ENCODE measurements at places on chromosomes 6 and 20.

- no peak for DNase-seq
These were observed 41.6 kb downstream of the LYRM4 start for GRCh38 chr6:5219011-5219691.

DNA sequence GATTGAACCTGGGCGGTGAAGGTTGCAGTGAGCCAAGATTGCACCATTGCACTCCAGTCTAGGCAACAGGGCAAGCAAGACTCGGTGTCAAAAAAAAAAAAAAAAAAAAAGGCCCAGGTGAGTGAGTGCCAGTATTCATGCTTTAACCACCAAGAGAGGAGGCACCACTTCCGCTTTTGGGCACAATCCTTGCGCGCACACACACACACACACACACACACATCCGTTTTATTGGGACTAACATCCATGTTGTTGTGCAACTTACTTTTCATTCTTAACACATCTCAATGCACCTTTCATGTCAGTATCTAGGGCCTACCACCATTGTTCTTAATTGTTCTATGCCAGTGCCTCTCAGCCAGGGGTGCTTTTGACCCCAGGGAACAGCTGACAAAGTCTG, 263.0 kb downstream of the CDC5L start:
- DNase-seq = no peak

GRCh38 chr6:3026791-3027626, 27.3 kb downstream of the NQO2 start:
- DNase-seq = no peak

GRCh38 chr6:154386848-154387717, 30.5 kb upstream of the IPCEF1 start:
- peak; percentile 91 for DNase-seq

DNA sequence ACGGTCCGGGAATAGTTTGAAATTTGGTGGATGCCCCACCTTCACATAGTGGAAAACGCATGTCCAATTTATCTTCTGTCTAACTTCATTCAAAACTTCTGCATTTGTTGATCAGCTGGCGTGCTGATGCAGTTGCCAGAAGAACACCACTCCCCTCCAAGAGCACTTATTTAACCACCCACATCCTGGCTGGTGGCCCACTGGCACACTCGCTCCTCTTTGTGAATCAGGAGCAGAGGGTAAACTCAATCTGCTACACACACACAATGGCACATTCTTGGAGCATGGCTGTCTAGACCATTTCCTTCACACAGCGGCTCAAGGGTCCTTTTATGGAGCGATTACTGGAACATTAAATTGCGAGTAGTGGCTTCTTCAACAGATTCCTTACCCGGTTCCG, 55.1 kb upstream of the CEP162 start:
- peak; percentile 74 for DNase-seq

DNA sequence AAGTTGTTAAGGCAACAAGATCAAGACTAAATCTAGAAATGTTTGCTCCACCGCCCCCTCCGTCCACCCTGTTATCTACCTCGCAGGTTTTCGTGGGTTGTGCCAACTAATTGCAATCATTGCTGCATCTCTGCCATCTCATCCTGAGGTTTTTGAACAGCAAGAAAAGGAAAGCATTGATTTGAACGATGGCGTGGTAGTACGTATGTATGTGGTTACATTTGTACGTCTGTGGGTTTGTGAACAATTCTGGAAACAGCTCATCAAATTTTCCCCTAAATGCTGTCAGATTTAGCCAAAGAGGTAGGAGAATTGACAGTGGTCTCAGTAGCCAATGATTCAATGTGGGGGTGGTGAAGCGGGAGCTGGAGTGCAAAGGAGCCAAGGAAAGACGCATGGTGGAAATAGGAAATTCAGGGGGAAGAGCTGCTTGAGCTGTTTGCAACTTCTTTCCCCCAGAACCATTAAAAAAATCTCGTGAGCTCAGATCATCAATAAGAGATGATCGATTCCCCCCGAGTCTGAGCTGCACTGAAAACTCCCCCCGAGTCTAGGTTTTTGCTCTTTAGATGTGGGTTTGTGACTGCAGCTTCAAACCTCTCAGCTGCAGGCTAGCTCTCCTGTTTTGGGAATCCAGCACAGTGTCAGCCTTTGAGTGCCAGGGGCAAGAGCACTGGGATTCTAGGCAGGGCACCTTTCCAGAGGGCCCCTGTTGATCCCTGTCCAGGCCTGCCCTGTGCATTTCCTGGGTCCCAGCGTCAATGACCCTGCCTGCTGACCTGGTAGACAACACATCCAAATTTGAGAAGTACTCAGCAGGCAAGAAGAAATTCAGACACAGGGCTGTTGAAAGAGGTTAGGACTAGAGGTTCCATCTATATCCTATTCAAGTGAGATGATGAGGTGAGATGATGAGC, 72.6 kb upstream of the LY86 start:
- no peak for DNase-seq

DNA sequence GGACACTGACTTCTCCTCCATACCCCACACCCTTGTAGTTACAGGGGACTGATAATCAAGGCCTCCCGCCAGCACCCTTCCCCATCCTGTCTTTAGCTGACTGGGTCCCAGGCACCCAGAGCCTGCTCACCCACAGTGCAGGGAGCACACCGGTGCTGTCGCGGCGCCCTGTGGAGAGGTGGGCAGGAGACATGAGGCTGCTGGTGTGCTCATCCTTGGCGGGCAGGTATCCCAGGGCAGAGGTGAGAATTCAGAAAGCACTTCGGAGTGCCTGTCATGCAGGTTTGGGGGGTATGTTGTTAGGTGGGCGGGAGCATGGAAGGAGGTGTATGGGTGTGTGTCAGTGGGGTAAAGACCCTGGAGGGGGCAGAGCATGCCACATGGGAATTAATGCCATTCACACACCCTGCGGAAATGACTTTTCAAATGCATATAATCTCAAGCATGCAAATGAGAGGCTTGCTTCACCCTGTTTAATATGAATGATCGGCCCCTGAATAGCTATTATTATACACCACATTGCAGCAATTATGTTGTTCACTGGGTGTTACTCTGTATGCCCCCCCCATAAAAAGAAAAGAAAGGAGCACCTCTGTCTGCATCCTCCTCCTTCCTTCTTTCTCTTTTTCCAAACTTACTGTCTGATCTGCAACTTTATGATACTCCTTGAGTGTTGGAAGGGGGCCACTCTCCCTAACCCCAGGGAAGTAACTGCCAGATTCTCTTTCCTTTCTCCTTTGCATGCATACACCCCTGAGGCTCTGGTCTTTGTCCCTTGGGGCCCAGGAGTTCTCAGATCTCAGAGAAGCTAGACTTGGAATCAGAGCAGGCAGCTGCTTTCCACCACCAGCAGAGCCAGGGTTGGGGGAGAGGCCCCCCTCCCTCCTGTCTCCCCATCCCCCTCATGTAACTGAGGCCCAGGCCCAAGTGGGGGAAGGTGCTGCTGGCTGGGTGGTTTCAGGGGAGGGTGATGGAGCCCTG, 16.0 kb downstream of the FOXP4 start:
- no peak for DNase-seq

- DNase-seq = no peak
These were observed 20.8 kb upstream of the SLCO4A1 start for GRCh38 chr20:62621251-62622110.

DNA sequence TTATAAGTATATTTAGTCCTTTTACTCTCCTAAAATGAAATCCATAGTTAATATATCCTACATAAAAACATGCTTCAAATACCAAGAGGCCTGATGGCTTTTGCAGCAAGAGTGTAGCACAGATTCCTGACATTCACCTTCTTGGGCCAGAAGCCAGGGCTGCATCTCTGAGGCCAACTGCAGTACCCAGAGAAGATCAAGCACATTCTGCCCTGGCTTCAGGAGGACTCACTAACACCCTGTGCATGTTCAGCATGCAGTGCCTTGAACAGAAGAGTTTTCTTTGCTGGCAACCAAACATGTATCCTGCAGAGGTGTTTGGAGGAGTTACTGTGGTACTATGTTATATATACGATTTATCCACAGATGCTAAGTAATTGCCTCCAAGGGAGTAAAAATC, 90.3 kb downstream of the FHL5 start:
- DNase-seq = no peak

- DNase-seq = no peak
These were observed 188.4 kb downstream of the TRDN start for GRCh38 chr6:123448306-123448884.

- DNase-seq = no peak
These were observed 24.2 kb upstream of the SNX9 start for GRCh38 chr6:157798851-157799250.

- no peak for DNase-seq
These were observed 70.0 kb upstream of the TOP1 start for GRCh38 chr20:40958598-40958997.

GRCh38 chr20:50916257-50916656, 15.0 kb downstream of the ADNP start:
- DNase-seq = peak; percentile 26

- DNase-seq = peak; percentile 25
These were observed 639 bp upstream of the RCAN2 start for GRCh38 chr6:46491628-46492547.

DNA sequence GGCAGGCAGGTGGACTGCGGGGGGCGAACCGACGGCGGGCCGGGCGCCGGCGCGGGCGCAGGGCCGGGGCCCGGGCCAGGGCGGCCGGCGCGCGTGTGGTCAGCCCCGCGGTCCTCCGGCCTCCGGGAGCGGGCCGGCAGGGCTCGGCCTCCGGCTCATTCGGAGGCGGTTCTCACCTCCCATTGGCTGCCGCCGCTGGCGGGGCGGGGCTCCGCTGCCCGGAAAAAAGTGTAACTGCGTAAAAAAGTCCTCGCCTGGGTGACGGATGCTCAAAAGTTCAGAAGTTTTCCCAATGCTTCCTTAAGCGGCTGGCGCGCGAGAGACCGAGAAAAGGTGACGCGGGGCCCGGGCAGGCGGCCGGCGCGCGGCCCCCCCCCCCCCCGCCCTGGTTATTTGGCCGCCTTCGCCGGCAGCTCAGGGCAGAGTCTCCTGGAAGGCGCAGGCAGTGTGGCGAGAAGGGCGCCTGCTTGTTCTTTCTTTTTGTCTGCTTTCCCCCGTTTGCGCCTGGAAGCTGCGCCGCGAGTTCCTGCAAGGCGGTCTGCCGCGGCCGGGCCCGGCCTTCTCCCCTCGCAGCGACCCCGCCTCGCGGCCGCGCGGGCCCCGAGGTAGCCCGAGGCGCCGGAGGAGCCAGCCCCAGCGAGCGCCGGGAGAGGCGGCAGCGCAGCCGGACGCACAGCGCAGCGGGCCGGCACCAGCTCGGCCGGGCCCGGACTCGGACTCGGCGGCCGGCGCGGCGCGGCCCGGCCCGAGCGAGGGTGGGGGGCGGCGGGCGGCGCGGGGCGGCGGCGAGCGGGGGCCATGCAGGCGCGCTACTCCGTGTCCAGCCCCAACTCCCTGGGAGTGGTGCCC, at the start of gene FOXC1:
Gene FOXC1, plus strand, starts transcription at position 268 of the 849 bp plus-strand sequence. Its CDS starts 531 bp downstream, at position 799.
- peak; percentile 92 for DNase-seq

DNA sequence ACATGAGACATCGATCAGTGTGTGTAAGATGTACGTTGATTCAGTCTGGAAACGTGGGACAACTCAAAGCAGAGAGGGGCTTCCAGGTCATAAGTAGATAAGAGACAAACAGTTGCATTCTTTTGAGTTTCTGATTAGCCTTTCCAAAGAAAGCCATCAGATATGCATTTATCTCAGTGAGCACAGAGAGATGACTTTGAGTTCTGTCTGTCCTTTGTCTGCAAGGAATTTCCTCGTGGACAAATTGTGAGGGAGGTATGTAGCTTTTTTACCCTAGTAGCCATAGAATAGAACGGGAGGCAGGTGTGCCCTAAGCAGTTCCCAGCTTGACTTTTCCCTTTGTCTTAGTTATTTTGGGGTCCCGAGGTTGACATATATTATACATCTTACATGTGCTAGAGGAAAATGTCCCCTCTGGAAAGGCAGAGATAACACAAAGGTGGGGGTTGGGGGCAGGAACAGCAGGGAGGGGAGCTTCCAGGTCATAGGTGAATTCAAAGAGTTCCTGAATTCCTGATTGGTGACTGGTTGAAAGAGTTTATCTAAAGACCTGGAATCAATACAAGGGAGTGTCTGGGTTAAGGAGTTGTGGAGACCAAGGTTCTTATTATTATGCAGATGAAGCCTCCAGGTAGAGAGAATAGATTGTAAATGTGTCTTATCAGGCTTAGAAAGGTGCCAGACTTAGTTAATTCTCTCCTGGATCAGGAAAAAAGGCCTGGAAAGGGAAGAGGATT, 237.0 kb downstream of the NFATC2 start:
- no peak for DNase-seq

- DNase-seq = no peak
These were observed 8.5 kb downstream of the MRPS18A start for GRCh38 chr6:43679057-43679456.

- DNase-seq = no peak
These were observed 55.8 kb downstream of the SOBP start for GRCh38 chr6:107545763-107546162.

Data from fibroblast of gingiva (primary cell).